ENCODE measurements at places on chromosomes 6 and 20. TPM values are rescaled to one million over a fixed set of nuclear protein-coding genes. Genes with fewer than 3 reads are reported as not detected.

Gene SCRT2
- total RNA-seq, result not detected

Gene CTAGE9
- not detected for total RNA-seq

Gene ADGRB3
- total RNA-seq, result not detected

Gene C6orf163
- 0.43 TPM for total RNA-seq

Gene RRP36
- total RNA-seq, result 73.8 TPM

Gene ZC2HC1B
- total RNA-seq, result not detected

Gene OR2J3
- not detected for total RNA-seq

Gene EYA2
- 0.11 TPM for total RNA-seq

Gene USP49
- 1.4 TPM for total RNA-seq

Gene ID1
- 1,208 TPM for total RNA-seq

Gene OGFR
- total RNA-seq, result 20.2 TPM

Gene ITPR3
- 18.3 TPM for total RNA-seq

Gene TREM1
- total RNA-seq, result not detected

Gene ESR1
- total RNA-seq, result not detected

Gene OR2H2
- not detected for total RNA-seq

Gene BTBD9
- 7.9 TPM for total RNA-seq

Gene PCSK2
- not detected for total RNA-seq

Gene PTGIS
- total RNA-seq, result under 0.01 TPM

Gene TMEM170B
- 1.6 TPM for total RNA-seq

Gene TP53INP2
- 2.4 TPM for total RNA-seq

Gene PTK6
- under 0.01 TPM for total RNA-seq

Gene CYP21A2
- under 0.01 TPM for total RNA-seq

Gene KIF3B
- 37.0 TPM for total RNA-seq

Gene SIRPG
- total RNA-seq, result not detected

Gene MEP1A
- not detected for total RNA-seq

Gene WFDC5
- total RNA-seq, result not detected

Gene F13A1
- total RNA-seq, result not detected

Gene SIRPB2
- 0.09 TPM for total RNA-seq

Gene MLIP
- total RNA-seq, result 1.5 TPM

Gene PRL
- not detected for total RNA-seq

Gene ARFGEF3
- 1.7 TPM for total RNA-seq

Gene TNF
- not detected for total RNA-seq

Gene ADGRF5
- 126 TPM for total RNA-seq

Gene PPIL6
- total RNA-seq, result 0.43 TPM

Gene SLC35F1
- under 0.01 TPM for total RNA-seq

Gene OR2H1
- not detected for total RNA-seq

Gene BPIFA1
- total RNA-seq, result not detected

Gene HLA-DQB2
- total RNA-seq, result not detected

Gene RIPPLY2
- total RNA-seq, result 0.17 TPM

Gene ZBP1
- not detected for total RNA-seq

Gene KHDC1L
- total RNA-seq, result not detected

Gene MAP7
- total RNA-seq, result 0.60 TPM

Gene MUCL3
- total RNA-seq, result not detected

Gene BEND3
- 3.1 TPM for total RNA-seq

Gene XKR7
- total RNA-seq, result not detected

Gene TDP2
- total RNA-seq, result 17.3 TPM

Gene EYS
- not detected for total RNA-seq

Gene BMP7
- not detected for total RNA-seq

Gene ATP6V1G2
- total RNA-seq, result 0.17 TPM

Gene SUMO4
- 0.76 TPM for total RNA-seq

Gene TOX2
- 0.43 TPM for total RNA-seq

Gene RAET1G
- total RNA-seq, result not detected

Gene OXT
- total RNA-seq, result not detected

Gene HLA-DOA
- not detected for total RNA-seq

Gene NOL7
- 52.3 TPM for total RNA-seq

Gene RIMS1
- total RNA-seq, result 29.5 TPM

Gene CFB
- 0.22 TPM for total RNA-seq

Gene PDE10A
- total RNA-seq, result 9.9 TPM

Gene TCF21
- not detected for total RNA-seq
